Germinal center (tissue), 1 donor: ENCODE measurements at places on chromosomes 5 and 9.

DNA sequence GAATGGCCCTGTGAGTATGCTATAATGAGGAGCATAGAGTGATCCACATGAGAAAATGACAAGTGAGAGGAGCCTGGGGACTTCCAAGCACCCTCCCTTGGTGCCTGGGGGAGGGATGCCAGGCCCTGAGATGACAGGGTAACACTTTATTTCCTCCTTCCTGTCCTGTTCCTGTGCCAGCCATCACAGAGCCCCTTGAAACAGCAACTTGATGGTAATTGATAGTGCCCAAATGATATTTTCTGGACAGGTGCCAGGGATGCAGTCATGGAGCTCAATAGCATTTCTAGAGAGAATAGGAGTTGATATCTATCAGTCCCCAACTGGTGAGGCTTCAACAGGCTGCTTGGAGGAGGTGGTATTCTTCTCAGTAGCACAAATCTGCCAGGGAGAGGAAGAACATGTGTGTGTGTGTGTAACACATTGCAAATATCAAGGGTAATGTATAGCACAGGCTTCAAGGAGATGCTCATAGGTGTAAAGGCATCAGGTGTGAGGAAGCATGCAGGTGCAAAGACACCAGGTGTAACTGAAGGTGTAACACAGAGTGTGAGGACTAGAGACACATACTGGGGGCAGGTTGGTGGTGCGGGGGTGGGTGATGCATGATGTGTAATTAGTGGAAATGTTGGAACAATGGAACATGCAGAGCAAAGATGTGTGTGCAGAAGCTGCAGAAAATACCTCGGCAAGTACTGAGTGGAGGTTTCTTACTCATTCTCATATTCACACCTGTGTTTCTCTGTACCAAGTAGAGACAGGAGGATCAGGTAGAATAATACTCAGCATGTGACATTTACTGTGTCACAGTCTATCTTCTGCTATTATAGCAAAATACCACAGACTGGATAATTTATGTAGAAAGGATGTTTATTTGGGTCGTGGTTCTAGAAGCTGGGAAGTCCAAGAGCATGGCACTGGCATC lies 18.1 kb upstream of the WWC1 start:
- no peak for DNase-seq

DNA sequence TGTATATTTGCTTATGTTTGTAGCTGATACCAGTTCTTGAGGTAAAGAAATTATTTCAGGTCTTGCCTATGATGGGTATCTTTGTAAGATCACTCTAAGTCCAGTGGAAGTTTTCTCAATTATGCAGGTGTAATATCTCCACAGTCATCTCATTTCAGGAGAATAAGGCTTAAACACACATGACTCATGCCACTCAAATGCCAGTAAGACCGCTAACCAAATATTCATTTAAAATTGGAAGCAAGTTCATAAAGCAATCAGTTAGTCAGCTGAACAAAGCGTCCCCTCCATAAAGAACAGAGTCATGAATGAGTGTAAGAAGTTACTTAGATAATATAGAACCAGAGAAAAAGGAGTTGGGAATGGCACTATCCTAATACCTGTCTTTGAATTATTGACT lies 248.7 kb downstream of the LURAP1L start:
- no peak for DNase-seq

DNA sequence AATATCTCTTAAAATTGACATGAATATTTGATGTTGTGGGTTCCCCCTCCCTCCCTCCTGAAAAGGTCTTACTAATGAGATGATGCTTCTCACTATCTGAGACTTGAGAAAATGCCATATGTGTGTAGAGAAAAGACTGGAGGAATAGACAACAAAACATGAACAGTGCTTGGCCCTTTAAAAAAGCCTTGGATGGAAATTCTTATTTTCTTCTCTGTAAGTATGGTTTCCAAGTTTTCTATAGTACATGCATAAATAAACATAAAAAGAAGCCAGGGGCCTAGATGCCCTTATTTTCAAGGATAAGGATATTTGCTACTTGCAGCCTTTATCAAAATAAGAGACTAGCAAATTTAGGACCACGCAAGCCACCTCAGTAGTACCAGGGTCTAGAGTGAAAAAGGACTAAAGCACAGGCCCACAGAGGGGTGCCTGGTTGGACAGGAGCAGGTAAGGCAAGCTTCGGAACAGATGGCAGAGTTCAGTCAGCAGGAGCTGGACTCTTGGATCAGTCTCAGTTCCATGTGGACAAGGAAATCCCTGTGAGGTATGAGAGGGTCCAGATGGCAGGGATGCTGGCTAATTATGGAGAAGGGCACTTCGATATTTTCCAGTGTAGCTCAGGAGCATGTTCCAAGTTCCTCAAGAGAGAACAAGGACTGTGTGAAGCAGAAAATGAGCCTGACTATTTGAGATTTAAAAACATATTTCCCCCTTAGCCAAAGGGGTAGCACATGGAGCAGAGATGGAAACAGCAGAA lies 4.6 kb upstream of the ANP32B start:
- no peak for DNase-seq

GRCh38 chr5:14547666-14548065 lies 33.9 kb upstream of the OTULINL start:
- DNase-seq = no peak

DNA sequence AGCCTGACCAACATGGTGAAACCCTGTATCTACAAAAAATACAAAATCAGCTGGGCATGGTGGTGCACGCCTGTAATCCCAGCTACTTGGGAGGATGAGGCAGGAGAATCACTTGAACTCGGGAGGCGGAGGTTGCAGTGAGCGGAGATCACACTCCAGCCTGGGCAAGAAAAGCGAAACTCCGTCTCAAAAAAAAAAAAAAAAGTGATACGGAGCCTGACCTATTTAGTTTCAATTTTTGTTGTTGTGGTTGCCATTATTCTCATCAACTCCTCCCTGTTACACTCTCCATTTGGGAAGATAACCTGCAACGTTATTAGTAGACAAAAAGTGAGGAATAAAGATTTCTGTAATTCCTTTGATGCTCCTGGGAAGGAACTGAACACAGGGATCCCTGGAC lies 1.3 kb downstream of the STOM start:
- DNase-seq = no peak

GRCh38 chr5:90809311-90810056 lies 250.9 kb downstream of the ADGRV1 start:
- no peak for DNase-seq

GRCh38 chr9:108972626-108973209 lies 38.5 kb downstream of the ABITRAM start:
- DNase-seq = no peak

GRCh38 chr5:173831196-173831914 lies 56.8 kb upstream of the CPEB4 start:
- DNase-seq = no peak

- DNase-seq = no peak
These were observed 270.2 kb downstream of the FBXL17 start for GRCh38 chr5:108111736-108112135.

DNA sequence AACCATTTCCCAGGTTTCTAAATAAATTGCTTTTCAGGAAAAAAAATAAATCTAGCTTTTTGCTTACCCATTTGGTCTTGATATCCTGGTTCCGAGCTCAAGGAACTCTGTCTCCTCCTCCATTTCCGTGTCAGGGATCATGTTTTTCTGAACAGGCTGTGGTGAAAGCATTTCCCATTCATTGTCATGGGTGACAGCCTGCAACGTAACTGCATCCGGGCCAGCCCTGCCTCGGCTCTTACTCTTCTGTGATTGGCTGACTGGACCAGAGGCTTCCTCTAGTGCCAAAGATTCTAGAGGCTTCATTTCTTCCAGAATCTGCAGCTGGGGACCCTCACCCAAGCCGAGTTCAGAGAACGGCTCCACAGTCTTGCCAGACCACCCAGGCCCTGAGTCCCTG lies 61.0 kb upstream of the PCA3 start:
- DNase-seq = no peak

GRCh38 chr5:60366489-60366888 lies 333.5 kb downstream of the DEPDC1B start:
- no peak for DNase-seq

DNA sequence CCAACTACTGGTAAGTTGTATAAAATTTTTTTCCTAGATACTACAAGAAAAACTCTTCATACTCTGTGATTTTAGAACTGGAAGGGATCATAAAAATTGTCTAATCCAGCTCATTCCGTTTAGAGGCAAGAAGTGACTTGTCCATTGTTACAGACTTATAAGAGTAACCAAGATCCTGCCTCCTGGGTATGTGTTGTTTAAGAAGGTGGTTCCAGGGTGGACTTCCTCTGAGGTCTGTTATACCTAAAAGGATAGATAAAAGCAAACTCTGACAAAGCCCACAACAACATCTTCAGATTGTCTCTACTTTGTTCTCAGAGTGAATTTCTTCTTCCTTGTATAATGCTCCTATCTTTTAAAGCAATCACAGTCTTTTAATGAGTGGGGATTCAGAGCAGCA lies 24.2 kb downstream of the TGFBR1 start:
- DNase-seq = no peak

DNA sequence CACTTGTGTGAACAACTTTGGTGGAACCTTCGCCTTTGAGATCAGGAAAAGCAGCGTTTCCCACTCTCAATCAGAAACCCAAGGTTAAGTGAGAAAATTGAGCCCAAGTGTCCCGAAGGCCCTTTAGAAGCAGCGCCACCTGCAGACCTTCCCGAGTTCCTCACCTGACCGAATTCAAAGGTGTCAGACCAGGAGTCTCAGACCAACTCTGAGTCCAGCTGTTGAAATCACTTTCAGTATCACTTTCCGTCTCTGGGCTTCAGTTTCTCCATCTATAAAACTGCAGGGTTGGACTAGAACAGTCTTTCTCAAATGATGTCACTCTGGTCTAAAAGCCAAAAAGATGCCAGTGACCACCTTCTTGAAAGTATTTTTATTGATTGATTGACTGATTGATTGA lies 31.7 kb upstream of the GRHPR start:
- DNase-seq = peak; percentile 73

DNA sequence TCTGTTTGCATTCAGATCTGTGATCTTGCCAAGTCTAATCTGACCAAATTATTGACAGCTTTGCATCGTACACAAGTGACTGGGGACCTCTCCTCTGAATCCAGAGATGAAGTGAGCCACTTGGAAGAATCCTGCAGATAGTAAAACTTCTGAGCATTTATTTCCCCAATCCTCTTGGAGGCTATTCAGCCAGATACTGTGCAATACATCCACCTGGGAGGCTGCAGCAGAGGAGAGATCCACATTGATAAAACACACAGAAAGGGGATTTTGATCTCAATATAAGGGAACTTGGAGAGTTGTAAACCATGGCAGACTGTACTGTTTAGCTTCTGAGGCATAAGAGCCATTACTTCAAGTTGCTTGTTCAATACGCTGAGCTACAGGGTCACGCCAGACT lies 654.6 kb downstream of the MTRR start:
- DNase-seq = no peak

DNA sequence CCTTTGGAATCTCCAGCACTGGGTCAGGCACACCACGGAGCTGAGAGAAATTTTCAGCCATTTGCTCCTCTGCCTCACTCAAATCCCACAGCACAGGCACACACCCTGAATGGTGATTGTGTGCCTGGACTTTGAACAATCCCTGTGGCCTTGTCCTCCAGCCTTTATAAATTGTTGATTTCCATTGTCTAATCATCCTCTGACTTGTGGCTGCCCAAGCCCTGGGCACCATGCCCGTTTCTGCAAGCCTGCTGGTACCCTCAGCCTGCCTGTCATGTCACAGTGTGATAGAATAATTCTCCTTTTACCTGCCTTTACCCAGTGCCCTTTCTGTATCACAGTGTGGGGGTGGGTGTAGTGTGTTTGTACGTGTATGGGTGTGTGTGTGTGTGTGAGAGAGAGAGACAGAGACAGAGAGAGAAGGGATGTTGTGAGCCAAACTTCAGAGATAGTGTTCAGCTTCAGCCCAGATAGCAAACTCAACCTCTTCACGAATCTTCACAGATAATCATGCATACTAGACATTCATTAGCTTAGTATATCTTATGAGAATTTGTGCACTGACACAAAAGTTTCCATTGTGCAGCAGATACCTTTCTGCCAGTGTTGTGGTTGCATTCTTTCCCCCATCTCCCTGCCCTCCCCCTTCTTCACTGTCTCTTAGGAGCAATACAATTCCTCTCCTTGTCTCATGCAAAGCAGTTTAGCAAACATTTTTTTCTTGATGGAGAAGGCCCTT lies 27.8 kb upstream of the SLC44A1 start:
- no peak for DNase-seq

DNA sequence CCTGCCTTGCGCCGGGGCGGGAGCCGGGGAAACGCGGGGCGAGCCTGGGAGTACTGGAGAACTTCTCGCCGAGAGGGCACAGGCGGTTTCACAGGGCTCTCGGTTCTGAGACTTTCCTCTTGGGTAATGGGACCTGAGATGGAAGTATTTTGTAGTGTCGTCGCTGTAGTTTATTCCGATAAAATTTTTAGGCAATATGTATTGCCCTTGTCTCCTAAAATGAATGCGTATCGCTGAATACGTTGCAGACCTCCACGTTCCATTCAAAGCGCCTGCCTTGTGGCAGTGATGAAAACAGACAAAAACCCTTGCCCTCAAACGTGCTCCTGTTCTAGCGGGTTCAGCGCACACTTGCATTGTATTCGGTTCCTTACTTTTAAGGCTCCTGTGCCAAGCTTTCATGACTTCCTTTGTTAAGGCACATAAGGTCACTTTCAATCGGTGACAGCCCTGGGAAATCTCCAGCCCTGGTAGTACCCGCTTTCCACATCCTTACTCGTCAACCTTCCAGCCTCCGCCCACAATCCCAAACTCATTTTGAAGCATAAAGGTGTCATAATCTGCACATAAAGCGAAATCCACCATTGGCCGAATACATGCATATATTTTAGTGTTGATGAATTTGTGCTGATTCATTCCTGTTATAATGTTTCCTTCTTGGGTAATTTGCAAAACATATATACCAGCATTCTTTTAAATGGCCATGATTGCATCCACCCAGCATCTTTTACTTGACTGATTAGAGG lies 694 bp downstream of the RMI1 start:
- DNase-seq = peak; percentile 14

- peak; percentile 90 for DNase-seq
These were observed 49.2 kb downstream of the USP20 start for GRCh38 chr9:129884220-129885017.

GRCh38 chr9:5186416-5187169 lies 1.2 kb upstream of the INSL6 start:
- peak; percentile 62 for DNase-seq

DNA sequence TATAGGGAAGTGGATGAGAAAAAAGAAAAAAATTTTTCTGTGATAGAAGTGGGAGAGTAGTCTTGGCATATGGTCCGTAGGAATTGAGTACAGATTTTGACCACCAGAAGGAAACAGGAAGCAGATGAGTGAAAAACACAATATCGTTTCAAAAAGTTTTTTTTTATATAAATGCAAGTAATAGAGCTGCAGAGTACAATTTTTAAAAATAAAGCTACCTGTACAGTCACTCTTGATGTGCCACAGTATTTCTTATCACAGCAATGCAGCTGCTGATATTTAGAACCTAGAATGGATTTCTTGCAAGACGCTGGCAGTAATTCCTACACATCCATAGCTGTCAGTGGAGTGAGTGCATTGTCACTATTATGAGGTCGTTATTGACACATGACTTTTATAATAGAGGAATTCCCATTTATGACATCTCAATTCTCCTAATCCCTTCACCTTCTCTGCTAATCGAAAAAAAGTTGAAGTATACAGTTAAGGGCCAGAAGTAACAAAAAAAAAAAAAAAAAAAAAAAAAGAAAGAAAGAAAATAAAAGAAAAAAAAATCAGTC lies 477.7 kb downstream of the TAF11L14 start:
- DNase-seq = no peak
